NCI-H1092 (cell line): ENCODE measurements at places on chromosomes 4 and X.

GRCh38 chr4:147880511-147880910, 148.6 kb downstream of the ARHGAP10 start:
- no peak for DNase-seq

DNA sequence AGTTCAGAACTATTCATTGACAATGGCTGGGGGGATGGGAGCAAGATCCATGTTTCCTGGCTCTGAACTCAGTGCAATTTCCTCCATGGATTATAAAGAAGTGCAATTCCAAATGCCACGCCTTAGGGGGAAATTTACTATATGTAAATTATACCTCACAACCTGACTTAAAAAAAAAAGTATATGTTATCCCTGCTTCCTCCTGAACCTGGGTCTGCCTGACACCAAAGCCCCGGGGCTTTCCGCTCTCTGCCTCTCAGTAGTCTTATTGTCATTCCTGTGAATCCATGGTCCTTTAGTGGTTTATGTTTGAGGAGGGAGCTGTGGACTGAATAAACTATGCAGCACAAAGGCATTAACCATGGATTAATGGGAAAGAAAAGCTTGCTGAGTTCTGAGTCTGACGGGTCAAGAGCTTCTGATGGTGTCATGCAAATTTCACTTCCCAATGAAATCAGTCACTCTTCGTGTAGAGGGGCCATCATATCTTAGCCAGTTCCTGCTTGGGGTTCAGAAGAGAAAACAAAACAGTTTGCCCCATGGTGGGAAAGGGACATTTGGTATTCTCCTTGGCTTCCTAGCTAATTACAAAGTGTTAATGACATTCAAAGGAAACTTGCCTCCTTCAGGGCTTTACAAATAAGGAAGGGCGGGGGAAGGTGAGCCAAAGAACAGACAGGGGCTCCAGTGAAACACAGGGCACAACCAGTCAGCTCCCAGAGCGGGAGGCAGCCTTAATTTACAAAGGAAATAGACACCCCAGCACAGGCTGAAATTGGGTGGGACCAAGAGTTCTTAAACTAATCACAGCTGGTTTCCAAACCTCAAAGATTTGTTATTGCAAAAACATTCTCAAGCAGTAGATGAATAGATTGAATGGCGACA, 14.3 kb downstream of the FAM9C start:
- no peak for DNase-seq

- peak; percentile 59 for DNase-seq
Measured at GRCh38 chr4:87093443-87094123, 126.8 kb downstream of the KLHL8 start.

DNA sequence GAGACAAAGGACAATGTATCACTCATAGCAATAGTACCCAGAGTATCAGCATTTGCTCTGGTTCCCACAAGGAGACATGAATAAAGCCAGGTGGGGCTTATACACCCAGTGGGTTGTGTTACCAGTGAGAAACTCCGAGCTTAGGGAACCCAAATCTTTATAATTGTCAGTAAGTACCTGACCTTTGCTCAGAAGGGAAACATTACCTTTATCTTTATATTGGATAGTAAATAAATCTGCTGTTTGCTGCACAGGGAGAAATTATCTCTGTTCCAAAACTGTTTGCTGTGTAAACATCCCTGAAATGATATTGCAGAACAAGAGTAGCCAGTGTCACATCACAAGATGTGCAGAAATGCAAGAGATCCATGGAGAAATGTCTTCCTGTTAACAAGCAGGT, 12.1 kb upstream of the SLAIN2 start:
- DNase-seq = no peak

DNA sequence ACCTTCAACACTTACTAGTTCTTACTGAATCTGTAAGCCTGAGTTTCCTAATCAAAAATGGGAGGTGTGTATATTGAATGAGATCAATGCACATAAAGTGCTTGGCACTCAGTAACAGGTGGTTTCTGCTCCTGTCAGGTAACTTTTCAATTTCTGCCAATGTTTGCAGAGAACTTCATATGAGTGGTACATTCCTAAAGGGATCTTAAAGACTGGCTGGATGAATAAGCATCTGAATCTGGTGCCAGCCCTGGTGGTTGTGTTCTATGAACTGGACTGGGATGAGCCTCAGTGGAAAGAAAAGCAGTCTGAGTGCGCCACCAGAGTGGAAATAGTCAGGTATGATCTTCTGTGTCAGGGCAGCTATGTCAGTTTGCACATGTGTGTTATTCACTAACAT, 7.0 kb downstream of the TRAPPC11 start:
- DNase-seq = no peak

- peak; percentile 16 for DNase-seq
Measured at GRCh38 chrX:39133971-39134370, 332.7 kb downstream of the MID1IP1 start.

- no peak for DNase-seq
Measured at GRCh38 chr4:153495480-153496193, 29.5 kb downstream of the TMEM131L start.

GRCh38 chr4:141658309-141658708, 21.9 kb downstream of the IL15 start:
- no peak for DNase-seq

DNA sequence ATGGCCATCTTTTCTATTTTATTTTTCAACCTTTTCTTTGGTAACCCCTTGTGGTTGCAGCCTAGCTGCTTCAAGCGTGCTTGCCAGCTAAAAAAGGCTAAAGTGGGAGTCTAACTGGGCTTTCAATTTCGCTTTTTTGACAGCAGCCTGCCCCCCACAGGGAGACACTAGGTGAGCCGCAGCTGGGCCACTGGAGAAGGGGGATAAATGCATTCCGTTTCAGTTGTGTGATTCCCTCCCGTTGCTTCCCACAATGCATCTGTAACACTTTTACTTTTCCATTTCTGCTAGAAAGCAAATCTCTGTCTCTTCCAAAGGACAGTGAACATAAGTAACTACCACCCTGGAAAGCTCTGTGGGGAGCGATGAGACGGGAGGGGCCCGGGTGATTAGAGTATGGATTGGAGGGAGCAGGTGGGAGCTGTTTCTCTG, 86.3 kb upstream of the RAPGEF2 start:
- DNase-seq = peak; percentile 68

DNA sequence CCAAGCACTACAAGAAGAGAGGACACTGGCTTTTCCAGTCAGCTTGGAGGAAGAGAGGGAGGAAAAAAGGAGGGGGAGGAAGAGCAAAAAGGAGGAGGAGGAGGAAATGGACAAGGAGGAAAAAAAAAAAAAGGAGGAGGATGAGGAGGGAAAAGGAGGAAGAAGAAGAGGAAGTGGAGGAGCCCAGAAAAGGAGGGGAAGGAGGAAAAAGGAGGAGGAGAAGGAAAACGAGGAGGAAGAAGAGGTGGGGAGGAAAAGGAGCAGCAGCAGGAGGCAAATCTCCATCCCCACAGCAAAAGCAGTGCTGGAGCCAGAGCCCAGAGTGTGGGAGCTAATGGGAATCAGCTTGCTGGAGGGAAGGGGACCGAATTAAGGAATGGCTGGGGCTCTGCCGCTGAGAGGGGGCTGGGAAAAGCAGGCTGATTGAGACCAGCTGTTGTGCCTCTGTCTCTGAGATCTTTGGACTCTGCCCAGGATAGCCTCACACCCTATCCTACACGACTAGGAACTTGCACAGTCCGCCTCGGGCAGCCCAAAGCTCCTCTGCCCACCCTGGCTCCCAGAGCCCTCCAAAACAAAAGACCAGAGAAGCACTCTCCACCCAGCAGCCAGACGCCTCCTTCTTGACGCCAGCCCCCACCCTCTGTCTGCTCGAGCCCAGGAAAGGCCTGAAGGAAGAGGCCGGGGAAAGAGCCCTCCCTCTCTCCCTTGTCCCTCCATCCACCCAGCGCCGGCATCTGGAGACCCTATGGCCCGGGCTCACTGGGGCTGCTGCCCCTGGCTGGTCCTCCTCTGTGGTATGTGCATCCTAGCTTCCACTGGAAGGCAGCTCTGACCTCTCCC, at the start of gene XPNPEP2:
Gene XPNPEP2 (plus strand): TSS at position 514 of the 843 bp plus-strand sequence. CDS start 235 bp downstream, at position 749.
- DNase-seq = no peak

DNA sequence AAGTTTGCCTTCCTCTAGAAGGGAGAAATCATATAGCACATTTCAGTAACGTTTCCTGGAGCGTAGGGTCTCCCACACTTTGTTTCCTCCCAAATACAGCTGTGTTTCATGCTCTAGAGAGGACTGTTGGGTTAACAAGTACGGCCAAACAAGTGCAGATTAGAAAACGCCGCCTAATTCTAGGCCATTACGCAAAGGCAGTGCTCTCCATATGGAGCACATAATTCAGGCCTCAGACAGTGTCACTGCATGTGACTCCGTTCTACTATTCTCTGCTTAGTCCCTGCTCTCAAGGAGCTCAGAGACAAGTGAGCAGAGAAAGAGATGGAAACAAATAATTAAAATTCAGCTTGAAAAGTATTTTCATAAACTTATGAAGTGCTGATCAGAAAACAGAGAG, 11.6 kb downstream of the ZNF827 start:
- DNase-seq = no peak

DNA sequence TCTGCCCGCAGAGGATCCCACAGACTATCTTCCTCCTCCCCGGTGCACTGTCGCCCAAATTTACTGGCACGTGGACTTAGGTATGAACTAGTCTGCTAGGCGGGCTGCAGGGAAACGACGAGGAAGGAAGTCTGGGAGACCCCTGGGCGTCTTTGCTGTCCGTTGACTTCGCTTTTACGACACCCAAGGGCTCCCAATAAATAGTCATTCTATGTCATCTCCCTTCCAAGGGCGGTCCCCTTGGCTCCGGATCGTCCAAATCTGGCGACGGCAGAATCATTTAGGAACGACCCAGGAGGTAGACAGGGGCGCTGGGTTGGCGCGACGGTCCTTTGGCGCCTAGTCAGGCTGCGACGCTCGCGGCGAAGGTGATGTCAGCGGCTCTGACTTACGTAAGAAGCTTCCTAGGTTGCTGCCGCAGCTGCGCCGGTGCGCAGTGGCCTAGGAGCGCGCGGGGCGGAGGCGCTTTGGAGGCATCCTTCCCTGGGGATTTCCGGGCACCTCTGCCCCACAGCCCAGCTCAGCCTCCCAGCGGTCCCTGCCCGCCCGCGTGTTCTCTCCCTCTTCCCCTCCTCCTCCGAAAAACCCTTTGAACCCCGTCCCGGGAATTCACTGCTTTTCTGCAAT, 2.2 kb downstream of the NHS start:
- peak; percentile 62 for DNase-seq

DNA sequence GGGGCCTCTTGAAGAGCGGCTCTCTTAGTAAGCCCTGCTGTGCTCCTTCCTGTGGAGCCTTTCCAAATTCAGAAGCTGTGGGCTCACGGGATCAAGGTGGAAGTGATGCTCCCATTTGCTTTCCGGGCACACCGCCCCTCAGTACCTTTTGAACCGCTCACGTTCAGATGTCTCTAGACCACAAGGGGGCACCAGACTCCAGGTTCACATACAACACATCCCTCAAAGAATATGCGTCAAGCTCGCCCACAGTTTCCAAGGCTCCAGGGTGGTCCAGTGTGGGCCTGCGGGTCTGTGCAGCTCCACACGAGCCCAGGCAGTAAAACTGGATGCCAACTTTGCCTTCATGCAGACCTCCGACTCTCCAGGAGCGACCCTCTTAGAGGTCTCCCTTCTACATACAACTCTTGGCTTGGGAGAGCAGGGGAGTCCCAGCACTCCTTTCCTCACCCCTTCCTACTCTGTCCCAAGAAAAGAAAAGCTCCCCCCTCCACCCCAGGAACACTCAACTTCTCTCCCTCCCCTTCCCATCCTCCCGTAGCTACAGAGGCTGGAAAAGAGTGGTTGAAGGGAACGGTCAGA, 11.0 kb downstream of the SUPT20HL1 start:
- DNase-seq = peak; percentile 44

DNA sequence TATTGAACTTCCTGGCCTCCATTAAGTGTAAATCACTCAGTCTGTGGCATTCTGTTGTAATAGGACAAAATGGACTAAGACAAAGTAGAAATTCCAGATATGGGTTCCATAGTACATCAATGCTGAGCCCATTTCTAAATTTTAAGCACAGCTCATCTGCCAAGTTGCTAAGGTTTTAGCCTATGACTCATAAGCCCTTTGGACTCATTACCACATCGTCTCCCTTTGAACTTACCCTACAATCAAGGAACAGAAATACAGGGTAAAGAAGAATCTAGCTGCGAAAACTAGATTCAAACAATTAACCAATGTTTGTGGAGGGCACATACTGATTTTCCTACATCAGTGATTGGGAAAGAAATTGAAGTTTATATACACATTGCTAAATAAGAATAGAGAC, 31.8 kb downstream of the NAA11 start:
- no peak for DNase-seq

- no peak for DNase-seq
Measured at GRCh38 chr4:113356453-113356852, 307.0 kb downstream of the ANK2 start.

DNA sequence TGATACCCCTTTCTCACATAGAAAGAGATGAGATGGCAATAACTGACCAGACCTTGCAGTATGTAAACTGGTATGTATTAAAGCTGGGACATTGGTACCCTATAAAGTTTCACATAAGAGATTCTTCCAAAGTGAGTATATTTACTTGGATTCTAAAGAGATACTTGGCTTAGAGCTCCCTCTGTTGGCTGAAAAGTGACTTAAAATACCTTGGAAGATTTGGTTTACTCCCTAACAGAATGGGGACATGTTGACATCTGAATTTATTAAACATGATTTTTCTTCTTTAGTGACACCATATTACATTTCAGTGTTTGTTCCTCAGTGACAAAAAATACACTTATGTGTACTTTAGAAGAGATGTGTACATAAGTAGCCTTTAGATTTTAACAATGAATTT, 47.9 kb upstream of the RGN start:
- peak; percentile 56 for DNase-seq
